ENCODE measurements at places on chromosomes 1 and 21.

DNA sequence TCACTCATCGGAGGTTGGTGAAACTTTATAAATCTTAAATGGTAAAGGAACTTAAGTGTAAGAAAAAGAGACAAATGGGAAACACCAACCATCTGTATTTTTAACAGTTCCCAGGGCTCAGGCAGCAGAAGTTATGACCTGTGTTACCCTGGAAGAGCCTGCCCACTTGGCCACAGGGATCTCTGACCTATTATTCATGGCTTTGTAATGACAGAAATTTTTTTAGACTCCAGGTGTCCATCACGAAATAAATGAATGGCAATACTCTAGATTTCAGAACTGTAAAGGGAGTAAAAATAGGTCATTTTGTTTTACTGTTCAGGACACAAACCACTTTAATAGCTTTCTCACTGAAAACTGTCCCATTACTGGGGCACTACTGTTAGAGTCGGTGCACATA is 389.8 kb downstream of the VAV3 start:
- DNase-seq: no peak

- no peak for DNase-seq
Measured at GRCh38 chr1:32651461-32652073, 559 bp downstream of the RBBP4 start.

- DNase-seq: no peak
Measured at GRCh38 chr1:183735069-183735860, 69.7 kb upstream of the RGL1 start.

GRCh38 chr1:25875154-25875855 is at the start of gene PAQR7:
PAQR7 (minus strand) TSS chr1:25875708; CDS start chr1:25863839, 11,869 bp downstream.
- peak; percentile 93 for DNase-seq

DNA sequence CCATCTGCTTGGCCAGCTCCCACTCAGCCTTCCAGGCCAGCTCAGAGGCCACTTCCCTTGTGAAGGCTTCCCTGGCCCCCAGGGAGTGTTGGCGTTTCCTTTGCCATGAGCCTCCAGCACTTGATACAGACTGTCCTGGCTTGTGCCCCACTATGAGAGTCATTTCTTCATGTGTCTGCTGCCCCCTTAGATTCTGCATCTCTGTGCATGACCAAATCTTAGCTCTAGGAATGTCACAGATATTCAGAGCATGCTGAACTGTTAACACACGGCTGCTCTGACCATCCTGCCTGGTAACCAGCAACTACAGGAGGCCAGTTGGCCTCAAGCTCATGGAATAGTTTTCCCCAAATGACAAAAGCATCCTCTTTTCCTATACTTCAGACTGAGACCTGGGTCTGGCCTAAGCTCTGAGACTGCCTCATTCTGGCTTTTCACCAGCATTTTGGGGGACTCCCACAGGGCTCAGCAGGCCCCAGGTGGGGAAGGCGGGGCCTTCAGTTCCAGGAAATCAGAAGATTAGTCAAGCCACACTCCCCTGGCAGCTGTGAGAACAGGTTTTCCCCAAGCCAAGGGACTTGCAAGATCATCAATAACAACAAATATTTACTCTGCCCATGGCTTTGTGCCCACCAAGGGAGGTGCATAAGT is 182.6 kb upstream of the EDN2 start:
- no peak for DNase-seq

- DNase-seq: no peak
Measured at GRCh38 chr1:156801409-156802121, 15.1 kb downstream of the SH2D2A start.

DNA sequence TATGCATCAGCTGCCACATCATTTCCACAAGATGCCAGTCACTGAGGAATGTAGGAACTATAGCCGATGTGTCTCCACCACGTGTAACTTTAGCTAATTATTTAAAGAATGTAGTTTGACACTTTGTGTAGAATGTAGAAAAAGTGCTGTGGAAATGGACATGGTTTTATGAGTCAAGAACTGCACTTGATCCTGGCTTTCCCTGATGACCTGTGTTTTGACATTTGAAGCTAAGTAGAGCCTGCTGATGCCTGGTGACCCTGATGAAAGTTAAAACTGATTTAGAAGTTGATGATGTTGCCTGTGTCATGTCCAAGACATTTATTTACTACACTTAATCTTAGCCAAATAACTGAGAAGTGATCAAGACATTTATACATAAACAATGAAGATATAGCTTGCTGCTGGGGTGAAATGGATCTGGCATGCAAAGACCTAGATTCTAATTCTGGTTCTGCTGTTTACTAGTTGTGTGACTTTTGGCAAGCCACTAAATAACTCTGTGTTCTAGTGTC is 4.4 kb upstream of the OSBPL9 start:
- peak; percentile 25 for DNase-seq

DNA sequence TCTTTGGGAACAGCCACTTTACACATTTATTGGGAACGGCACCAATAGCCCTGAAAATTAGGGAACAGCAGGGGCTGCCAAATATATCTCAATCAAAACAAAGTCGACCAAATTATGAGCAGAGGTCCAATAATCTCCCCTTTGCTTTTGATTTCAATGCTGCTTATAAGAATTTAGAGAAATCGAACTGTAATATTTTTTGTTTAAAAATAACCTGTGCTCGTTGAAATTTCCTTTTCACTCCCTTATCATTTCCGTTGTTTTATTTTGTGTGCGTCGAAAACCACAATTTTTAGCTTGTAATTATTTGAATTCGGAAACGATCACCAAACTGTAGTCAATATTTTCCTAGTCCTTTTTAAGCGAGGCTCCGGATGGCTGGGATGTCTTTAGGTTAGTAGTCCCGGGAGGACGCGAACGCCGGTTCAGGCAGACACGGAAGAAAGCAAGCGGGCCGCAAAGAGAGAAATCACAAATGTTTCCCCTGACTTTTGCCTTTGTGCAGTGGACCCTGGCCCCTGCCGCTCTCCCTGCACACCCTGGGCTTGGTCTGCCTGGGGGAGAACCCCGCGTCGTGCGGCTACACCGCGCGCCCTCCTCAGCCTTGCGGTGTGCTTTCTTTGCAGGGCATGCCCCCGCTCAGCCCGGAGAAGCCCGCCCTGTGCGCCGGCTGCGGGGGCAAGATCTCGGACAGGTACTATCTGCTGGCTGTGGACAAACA is 2.3 kb downstream of the LHX9 start:
- peak; percentile 58 for DNase-seq

DNA sequence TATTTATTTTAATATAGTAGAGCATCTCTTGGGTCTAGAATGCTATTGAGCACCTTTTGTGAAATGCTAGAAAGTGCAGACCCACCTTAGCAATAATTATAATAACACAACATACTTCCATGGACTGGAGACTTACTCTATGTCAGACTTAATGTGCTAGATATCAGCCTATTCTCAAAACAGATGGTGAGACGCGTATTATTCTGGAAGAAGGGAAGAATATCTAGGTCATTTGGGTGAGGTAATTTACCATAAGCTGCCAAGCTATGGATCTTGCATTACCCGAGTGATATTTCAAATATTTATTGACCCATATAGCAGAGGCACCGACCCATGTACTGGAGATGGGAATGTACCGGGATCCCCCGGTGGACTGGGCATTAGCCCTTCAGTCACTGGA is 20.6 kb upstream of the IFNLR1 start:
- DNase-seq: no peak

- no peak for DNase-seq
Measured at GRCh38 chr1:67173988-67174387, 7.7 kb downstream of the IL23R start.

DNA sequence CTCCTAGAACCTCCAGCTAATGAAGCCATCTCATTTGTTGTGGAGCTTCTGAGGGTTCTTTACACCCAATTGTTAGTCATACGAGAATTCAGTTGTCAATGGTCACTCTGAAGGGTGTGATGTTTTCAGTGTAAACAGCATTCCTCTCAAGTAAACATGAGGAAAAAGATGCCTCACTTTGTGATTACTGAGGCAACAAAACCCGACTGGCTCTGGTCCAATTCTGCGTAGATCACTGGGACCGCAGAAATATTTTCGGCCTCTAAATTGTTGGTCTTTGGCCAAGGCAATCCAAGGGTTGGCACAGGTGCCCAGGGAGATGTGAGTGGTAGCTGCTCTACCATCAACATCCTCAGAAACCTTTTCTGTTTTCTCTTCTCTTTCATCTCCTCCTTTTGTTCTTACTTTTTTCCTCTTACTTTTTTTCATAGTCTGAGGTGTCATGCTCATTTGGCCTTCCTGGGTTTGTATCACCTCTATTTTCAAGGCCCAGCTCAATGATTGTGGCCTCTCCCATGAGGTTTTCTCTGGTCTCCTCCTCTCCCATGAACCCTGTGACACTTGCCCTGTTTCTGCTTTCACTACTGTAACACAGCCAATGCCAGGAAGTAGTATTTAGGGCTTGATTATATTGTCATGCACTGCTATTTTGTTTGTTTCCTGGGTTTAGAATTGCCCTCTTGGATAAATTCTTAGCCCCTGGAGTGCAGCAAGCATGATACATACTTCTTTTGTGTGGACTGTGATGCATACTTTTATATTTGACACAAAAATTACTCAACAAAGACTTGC is 221.9 kb downstream of the TNR start:
- DNase-seq: no peak

DNA sequence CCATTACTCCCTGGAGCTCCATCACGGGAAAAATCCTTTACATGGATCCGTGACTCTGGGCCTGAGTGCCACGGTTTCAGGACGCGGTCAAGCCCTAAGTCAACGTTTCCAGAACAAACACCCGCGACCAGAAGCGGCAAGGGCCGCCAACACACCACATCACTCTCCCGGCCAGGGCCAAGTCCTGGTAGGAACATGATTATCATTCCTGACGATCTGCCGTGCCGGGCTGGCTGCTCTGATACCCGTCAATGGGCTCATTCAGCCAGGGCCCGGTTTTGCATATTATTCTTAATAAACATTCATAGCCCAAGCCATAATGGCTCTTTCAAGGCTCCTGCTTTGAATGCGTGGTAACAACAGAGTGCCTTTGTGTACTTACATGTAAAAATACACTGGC is 44.6 kb upstream of the SIM2 start:
- DNase-seq: no peak

- no peak for DNase-seq
Measured at GRCh38 chr21:14736162-14736561, 190.0 kb upstream of the SAMSN1 start.

DNA sequence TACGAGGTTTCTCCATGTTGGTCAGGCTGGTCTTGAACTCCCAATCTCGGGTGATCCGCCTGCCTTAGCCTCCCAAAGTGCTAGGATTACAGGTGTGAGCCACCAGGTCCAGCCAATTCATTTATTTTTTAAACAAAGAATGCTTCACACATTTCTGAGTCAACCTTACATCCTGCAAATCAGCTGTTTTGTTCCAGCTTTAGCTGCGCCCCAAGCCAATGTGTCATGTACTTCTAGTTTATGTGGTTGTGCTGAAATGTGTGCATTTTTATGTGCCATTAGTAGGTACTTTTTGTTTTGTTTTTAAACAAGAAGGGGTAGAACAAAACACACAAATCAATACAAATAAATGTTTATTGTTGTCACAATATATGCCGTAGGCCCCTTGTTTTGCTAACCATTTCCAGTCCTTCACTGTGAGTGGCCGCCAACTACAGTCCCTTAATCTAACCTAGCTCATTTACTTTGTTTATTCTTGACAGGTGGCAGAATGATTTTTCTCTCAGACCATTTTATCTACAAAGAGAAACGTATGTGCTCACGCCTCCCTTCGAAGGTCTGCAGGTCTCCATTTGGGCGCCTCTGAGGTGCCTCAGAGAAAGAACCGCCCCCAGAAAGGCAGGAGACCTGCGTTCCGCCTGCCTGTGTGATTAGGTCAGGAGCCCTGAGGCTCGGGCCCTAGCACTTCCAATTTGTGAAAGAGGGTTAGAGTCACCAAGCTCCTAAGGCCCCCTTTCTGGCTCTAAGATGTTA is 2.8 kb upstream of the CASQ2 start:
- DNase-seq: no peak

DNA sequence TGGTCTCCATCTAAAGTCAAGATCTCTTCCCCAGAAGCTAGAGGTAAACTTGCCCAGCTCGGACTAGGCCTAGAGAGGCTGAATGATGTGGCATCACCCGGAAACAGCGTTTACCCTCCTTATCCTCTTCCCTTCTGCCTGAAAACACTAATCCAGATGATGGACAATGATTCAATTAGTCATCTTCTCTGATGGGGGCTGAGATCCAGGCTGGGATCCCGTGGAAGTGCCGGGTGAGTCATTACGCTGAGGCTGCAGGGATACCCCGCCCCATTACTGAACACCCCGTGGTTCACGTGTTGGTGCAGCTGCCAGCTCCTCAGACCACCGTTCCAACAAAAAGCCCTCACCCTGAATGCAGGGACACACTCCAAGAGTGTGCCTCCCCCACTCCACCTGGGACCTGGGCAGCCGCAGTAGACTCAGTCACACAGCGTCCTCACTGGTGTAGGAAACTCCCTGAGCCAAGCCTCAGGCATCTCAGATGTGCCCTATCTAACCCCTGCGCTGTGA is 2.0 kb downstream of the S100A6 start:
- DNase-seq: no peak

DNA sequence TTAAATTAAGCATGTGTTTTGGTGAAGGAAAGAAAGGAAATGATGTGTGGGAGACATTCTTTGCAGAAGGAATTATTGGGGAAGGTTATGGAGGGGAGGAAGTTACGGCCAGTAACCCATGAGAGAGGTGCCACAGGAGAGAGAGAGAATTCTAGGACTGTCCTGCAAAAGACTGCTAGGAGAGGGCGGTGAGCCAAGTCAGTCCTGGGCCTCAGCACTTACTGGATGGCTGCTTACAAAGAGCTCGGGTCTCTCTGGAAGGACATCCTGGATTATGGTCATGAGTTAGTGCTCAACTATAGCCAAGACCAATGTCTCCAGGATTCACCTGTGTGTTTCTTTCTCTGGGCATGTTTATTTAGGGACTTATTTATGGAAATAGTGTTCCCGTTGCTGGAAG is 74.4 kb upstream of the HSD17B7 start:
- DNase-seq: peak; percentile 46

DNA sequence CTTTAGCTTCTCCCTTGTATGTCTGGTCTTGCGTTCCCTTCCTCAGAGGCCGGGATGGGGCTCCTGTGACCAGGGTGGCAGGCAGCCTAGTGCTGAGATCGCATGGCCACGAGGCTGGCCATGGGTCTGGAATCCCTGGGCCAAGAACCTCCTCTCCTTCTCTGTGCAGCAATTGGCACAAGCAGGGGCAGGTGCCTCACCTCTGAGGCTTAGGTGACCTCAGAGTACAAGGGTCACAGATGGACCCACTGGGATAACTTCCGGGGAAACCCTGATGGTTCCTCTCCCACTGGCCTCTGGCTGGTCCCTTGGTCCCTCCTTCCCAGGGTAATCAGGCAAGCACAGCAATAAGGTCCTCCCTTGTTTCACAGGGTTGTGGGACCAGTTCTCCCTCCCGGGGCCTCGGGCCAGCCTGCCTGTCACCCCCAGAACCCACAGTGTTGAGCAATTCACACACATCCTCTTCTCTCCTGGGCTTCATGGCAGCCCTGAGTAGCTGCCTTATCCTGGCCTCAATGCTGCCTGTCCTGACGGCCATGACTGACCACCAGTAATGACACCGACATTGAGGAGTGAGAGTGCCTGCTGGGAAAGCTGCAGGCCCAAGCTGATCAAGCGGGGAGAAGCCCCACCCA is 38.6 kb downstream of the BMP8A start:
- DNase-seq: no peak

GRCh38 chr1:116571215-116571919 is 541 bp upstream of the CD58 start:
- no peak for DNase-seq

GRCh38 chr1:245560316-245560859 is 405.6 kb downstream of the KIF26B start:
- no peak for DNase-seq

GRCh38 chr1:14098294-14098913 is 398.4 kb downstream of the PRDM2 start:
- no peak for DNase-seq
